Esophagus mucosa (tissue), 1 donor: ENCODE measurements at places on chromosomes 16 and 17.

DNA sequence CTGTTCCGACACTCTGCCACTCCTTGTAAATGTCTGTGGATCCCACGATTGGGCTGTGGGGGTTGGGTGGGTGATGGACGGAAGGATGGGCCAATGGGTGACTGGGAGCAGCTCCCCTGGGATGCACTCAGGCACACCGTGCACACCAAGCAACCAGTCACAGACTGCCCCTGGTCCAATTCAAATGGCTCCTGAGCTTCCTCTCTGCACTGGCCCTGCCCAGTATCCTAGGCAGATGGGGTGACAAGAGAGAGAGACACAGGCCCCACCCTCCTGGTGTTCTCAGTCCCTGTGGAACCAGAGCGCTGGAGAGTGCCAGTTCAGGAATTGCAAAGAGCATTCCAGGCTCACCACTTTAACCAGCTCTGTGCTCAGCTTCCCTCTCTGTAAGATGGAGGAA is 32.8 kb downstream of the BEAN1 start:
- no peak for ATAC-seq

DNA sequence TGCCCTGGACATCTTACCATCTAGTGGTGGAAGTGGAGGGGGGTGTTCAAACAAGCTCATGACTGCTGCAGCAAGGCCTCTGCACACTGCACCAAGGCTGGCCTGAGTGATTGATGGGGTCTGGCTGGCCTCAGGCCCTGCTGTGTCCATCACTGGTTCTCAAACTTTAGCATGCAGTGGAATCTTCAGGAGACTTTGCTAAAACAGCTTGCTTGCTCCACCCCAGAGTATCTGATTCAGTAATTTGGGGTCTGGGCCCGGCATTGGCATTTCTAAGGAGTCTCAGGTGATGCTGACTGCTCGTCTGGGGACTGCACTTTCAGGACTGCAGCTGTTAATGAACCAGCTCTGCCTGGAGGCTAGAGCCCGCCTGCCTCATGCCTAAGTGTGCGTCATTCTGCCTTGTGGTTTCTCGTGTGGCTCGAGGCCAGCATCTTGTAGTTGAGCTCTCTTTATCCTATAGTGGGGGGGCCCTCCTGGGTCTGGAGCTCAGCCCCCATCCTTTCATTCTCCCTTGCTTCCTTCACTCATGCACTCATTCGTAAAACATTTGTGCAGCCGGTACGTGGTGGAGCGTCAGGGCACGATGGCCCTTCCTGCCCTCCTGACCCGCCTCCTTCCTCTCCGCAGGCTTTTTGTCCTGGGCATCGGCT is 4.1 kb downstream of the MGAT5B start:
- ATAC-seq, result peak; percentile 31

DNA sequence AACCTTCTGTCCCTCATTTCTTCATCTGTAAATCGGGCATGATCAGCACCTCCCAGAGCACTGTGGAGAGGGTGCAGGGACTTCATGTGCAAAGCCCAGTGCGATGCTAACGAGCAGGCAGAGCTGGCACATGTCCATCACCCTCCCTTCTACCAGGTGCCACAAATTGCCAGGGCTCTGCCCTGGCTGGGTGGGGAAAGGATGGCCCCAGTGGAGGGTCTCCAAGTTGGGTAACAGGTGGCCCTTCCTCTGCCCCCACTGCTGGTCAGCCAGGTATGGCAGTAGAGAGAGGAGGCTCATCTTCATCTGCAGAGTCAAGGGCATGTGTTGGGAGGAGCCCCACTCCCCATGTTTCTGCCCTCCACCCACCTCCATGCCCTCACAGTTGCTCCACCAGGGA is 61.5 kb upstream of the CDH5 start:
- ATAC-seq, result no peak

DNA sequence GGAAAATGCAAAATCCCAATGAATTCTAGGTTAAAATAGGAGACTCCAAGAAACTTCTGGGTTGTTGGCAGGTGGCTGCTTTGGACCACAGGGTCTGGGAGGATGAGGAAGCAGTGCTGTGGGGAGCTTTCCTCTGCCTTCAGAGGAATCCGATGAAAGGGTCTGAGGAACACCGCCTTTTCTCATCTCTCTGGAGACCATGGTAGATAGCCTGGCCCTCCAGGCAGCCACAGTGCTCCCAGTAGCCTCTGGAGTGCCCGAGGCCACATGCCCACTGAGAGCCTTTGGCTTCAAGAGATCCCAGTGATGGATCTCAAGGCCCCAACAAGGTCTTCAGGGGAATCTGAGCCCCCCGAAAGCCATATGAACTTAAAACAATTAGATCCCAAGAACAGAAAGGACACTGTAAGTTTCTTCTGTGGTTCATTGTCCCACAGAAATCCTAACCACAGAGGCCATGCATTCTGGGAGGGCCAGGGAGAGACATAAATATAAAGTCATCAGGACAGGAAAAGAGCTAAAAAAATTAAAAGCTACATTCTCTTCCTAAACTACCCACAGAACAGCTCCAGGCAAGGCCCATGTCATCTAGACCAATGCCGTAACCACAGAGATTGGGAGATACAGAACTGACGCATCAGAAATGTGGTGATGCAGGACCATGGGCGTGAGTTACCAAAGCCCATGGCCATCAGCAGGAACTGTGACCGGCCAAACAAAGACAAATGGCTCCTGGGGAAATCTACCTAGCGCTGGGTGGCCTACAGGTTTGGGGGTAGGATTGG is 24.3 kb downstream of the TK2 start:
- no peak for ATAC-seq

- no peak for ATAC-seq
These were observed 93.3 kb downstream of the C16orf78 start for GRCh38 chr16:49466881-49467280.

DNA sequence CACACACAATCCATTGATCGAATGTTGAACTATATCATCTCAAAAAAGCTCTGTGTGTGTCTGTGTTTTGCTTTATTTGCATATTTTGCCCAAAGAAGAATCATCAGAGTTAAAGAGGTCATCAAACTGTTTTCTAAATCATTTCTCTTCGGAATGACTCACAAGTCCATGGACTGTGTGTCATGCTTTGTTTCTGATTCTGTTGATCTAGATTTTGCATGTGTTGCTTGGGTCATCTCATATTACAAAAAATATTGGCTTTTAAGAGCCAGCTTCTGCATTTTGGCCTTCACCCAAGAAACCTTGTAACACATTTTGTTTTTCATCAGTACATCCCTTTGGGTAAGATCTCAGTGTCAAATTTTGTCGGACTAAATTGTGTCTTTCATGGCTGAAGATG is 471.2 kb upstream of the HSBP1 start:
- no peak for ATAC-seq

GRCh38 chr17:76426853-76427252 is 26.1 kb downstream of the UBE2O start:
- ATAC-seq, result no peak

DNA sequence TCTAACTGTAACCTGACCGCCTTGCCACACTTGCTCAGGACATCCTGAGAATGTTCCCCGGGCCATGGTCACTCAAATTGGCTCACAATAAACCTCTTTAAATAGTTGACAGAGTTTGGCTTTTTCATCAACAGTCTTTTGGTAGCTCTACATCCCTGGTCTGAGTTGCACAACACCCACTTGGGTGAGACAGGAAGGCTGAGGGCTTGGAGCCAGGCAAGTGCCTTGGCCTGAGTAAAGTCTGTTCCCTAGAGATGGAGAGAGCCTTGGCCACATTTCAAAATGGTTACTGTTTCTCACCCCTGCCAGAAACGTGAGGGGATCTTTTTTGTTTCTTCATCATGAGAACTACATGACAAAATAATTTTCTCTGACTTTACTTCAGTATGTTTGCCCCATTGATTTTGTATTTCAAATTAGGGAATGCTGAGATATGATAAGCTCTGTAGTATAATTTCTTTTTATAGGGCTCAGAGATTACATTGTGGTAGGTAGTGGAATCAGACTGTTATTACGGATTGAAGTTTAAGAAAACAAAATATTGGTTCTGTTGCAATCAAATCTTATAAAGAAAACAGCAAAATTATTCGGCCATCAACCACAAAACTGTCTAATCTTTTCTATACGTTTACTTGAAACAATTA is 53.9 kb upstream of the NETO2 start:
- no peak for ATAC-seq

DNA sequence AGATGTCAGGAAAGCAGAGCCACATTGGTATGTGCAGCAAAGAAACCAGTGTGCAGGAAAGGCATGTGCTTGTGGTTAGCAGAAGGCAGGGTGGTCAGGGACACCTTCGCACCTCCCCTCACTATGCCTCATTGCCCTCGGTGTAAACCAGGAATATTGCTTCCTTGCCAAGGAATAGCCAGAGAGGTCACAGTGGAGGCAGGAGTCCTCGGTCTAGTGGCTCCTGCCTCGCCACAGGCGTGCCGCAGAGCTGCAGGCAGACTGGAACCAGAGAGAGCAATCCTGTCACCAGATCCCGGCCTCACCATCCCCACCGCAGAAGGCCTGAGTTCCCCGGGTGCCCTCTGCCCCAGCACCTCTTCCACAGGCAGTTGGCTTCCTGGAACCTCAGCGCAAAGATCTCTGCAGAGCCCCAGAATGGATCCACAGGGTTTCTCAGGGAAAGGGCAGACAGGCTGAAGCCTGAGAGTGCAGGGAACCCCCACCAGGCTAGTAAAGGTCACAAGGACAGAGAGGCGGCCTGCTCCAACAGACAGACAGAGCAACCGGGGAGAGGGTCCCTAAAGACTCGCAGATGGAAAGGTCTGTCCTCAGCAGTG is 21.6 kb downstream of the CCDC182 start:
- no peak for ATAC-seq

DNA sequence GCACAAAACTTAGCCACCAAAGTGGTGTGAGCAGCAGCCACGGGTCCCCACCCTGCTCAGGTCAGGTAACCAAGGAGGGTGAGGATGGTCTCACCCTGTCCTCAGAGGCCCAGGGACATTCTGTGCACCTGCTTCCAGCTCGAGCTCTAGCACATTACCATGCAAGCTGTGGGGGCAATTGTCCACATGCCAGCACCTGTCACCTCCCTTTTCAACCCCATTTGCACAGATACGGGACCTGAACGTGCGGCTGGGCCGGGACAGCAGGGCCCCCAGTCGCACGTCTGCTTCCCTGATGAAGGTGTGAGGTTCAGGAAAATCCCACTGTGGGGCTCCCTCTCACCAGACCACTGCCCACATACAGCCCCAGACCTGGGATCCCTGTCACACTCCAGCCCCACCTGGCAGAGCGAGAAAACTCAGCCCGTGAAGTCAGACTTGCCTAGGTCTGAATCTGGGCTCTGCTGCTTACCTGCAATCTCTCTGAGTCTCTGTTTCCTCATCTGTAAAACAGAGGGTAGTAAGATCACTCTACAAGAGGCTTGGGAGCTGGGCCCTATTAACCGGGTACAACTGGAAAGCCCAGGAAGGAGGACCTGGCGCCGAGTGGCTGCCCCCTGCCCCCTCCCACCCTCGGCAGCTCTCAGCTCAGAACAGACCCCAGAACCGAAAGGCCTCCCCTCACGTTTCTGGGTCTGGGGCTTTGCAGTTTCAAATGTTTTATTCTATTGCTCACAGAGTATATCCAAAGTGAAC is 7.9 kb downstream of the WFIKKN2 start:
- ATAC-seq, result no peak

DNA sequence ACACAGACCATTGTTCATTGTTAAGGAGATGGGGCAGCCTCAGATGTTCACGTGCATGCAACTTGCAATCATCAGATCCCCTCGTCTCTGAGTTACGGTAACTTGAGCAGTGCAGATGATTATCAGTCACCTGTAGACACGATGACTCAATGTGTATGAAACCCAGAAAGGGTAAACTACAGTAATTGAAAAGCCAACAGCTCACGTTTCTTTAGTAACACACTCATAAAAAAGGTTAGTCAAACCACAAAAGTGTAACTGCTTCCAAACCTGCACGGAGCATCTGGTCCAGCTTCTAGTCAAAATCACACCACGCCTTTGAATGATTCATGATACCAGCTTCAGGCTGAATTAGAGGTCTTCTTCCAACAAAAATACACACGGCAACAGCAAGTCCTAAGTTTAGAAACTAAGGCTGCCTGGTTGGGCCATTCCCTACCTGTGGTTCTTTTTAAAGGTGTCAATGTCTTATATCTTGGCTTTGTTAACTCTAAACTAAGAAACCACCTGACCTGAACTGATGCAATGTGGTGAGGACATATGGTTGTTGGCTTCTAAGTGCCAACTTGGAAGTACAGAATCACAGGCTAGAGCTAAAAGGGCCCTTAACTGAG is 32.3 kb downstream of the GRB7 start:
- peak; percentile 76 for ATAC-seq

GRCh38 chr17:51733166-51733565 is 425.3 kb downstream of the CA10 start:
- ATAC-seq, result no peak

GRCh38 chr17:79943347-79944241 is 92.1 kb downstream of the TBC1D16 start:
- no peak for ATAC-seq

DNA sequence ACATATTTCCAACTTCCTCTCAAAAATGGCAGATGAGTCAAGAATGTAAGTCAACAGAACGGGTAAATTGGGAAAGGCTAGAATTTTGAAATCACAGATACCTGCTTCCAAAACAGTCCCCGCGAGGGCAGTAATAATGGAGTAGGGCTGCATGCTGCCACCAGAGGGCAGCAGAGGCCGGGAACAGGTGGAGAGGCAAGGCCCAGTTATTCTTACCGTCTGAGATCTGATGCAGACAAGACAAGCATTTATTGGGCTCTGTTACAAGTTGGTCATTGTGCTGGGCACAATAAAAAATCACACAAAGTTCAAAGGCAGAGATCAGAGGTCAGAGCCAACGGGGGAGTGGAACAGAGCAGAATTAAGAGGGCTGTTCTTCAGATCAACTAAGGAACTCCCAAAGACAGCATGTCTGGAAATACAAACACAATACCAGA is 8.8 kb upstream of the MLKL start:
- peak; percentile 94 for ATAC-seq

GRCh38 chr16:27378871-27379481 is 23.0 kb upstream of the IL21R start:
- ATAC-seq, result no peak

DNA sequence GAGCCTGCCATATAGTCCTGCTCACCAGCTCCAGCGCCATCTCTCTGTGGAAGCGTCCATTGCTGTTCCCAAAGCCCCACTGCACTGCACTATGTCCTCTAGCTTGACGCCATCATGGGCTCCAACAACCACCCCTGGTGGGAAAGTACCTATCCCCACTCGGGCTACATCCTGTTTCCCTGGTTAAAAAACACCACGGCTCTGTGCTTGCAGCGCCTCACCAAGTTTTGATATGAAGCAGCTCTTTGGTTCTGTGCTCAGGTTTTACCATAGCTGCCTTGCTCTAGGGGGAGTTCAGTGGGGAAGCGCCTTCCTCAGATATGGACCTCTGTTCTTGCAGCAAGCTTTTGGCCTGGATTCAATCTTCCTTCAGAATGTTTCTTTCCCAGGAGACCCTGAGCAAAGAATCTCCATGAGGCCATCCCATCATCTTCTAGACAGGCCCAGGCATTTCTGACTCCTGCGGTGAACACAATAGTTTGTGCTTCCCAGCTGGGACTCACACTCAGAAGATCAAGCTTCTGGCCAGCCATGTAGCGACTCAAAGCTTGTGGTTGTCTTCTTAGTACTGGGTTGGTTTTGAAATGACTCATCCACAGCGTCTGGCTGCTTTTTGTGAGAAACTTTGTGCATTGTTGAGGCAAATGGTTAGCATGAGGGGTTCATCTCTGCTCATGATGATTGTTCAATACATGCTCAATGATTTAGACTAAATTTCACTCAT is 39.5 kb downstream of the DYNLRB2 start:
- ATAC-seq, result no peak

- no peak for ATAC-seq
These were observed 48.3 kb upstream of the AXIN2 start for GRCh38 chr17:65609749-65610148.

- ATAC-seq, result no peak
These were observed 14.1 kb upstream of the YWHAE start for GRCh38 chr17:1414001-1414574.
